ENCODE measurements at places on chromosomes 3 and 15.
A peak's percentile ranks its signal among the peaks of the same experiment; 100 is the strongest.

DNA sequence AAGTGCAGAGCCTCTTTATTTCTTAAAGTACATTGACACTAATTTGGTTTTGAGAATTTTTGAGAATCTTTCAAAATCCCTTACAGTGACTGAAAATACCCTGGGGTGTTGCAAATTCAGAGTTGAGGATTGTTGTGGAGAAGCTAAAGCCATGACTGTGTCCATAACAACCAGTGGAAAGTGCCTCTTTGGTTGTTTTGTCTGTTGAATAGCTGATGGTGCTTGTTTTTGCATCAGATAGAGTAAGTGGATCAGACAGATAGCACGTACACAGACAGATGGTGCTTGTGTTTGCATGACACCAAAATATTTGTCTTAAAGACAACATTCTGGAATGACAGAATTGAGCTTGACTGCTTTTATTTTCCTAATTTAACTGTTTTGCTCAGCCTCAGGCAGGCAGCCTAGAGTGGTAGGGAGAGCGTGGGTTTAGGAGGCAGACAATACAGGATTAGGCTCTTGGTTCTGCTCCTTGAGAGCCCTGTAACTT, 265.0 kb downstream of the IL20RB start:
- no peak for DNase-seq

DNA sequence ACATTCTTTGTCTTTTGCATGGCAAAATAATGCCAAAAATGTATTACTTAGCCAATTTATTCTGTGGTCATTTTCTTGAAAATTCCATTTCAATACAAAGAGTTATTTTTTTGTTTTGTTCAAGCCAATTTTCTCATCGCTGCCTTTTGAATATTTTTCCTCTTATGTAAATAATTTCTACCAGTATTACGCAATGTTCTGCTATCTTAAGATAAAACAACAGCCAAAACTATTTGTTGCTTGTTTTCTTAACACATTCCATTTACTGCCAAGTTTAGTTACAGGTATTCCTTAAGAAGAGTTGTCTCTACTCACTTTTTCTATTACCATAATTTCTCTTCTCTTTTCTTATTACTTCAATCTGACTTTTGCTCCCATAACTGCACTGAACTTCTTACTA, 163.1 kb downstream of the ROBO1 start:
- no peak for DNase-seq

- no peak for DNase-seq
These were observed 26.1 kb upstream of the MGA start for GRCh38 chr15:41634072-41634626.

- peak; percentile 51 for DNase-seq
These were observed 142.5 kb upstream of the C2CD4B start for GRCh38 chr15:62307551-62307950.

DNA sequence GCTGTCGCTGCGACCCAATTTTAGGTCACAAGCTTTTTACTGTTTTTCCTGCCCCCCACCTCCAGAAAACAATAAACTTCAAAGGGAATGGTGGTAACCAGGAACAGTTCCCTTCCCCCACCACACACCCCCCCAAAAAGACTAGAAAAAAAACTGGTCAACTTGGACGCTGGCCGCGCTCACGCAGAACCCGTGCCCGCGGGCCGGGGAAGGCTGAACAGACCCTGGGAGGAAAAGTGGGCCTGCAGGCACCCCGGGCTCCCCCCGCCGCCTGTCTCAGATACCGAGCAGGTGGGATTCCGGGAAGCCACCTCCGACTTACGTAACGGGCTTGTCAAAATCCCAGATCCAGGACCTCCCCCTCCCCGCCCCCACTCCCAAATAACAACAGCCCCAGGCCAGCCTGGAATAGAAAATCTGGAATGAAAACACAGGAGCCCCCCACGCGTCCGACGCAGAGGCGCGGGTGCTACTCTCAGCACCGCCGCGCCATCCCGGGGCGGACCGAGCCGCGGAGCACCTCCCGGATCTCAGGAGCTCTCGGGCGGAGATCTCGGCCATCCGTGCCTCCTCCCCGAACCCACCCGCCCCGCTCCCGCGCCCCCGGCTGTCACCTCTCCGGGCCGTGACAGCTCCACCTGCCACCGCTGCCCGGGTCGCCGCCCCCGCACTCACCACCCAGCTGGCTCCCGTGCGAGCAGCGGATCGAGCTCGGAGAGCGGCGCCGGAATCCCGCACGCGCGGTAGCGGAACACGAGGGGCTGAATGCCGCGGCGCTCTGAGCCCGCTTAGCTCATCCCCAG, 557 bp downstream of the DENND4A start:
- DNase-seq, result no peak

DNA sequence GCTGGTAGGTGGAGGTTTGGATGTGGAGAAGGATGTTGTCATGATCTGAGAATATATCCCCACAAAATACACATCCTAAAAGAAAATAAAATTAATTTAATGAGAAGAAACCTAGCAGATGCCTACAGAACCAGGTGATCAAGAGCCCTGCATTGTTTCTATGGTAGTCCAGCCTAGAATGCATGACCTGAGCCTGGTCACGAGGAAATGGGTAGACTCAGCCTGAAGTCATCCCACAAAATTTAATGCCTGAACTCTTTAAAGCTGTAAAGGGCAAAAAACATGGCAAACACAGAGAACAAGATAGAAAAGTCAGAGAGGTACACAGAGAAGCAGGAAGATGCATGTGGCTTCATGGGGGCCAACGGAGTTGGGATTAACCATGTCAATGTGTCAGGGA, 36.0 kb downstream of the LDHAL6B start:
- no peak for DNase-seq

- no peak for DNase-seq
These were observed 607.7 kb downstream of the PYDC2 start for GRCh38 chr3:192068464-192069254.

DNA sequence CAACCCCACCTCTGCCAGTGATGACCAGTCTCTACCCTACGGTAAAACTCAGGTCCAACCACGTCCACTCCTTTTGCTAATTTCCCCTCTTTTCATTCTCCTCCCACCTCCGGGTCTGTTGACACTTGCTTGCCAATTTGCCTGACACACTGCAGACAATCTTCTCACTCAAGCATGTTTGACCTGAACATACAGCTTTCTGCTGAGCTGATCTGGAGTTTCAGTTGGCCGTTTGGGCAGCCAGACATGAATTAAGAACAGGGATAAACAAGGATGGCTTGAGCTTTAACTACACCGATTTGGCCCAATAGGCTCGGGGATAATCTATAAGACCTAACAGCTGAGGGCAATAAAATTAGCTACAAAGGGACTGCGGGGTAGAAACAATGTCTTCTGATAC, 758.6 kb upstream of the CFAP20DC start:
- DNase-seq, result no peak

DNA sequence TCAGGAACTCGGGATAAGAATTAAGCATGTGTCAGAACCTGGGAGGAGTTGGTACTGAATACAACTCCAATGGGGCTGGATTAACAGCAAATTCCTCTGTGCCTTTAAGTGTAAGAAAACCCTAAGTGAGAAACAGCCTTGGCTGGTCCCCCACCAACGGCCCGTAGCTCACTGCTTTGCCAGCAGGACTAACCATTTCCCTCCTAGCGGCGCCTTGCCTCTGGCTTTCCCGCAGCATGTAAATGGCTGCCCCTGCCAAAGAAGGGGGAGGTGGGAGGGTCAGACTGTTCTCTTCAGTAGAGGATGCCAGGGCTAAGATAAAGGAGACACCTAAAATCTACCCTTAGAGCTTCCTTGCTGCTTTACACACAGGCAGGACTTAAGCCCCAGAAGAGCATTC, 51.0 kb upstream of the SH3GL3 start:
- DNase-seq, result no peak

DNA sequence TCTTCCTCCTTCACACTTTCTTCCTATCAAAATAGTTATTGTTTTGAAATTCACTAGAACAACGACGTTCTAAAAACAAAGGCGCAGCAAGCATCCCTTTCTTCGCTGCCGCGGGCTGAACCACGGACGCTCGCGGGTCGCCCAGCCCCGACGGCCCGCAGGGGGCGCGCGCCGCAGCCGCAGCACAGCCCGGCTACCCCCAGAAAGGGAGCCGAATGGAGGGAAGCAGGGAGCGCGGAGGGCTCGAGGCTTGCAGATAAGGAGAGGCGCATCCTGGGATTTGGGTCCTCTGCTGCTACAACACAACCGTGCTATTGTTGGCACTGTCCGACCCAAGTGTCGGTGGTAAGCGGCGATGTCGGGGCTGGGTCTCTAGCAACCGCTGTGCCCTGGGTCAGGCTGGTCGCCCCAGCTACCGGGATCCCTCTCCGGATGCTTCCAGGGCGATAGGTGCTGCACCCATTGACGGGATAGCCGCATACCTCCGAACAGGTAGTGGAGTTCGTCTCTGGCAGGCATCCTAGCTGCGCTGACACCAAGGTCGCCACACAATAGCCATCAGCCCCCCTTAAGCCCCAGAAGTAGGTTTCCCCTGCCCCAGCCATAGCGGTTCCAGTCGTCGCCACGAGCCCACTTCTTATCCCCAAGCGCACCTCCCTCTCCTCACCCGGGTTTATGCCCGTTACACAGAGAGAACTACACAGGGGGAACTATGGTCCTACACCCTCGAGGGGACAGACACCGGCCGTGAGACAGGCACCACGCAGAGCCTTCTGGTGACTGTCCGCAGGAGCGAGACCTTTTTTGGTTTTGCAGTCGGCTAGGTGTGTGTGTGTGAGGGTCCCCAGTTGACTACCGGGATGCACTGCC, 6.0 kb downstream of the ONECUT1 start:
- DNase-seq, result no peak

GRCh38 chr3:120816728-120817127, 74.2 kb downstream of the GTF2E1 start:
- DNase-seq, result no peak

- DNase-seq, result peak; percentile 82
These were observed 12.2 kb downstream of the ZNF774 start for GRCh38 chr15:90364251-90364650.

- DNase-seq, result no peak
These were observed 343.0 kb upstream of the PLSCR5 start for GRCh38 chr3:146948186-146948585.

DNA sequence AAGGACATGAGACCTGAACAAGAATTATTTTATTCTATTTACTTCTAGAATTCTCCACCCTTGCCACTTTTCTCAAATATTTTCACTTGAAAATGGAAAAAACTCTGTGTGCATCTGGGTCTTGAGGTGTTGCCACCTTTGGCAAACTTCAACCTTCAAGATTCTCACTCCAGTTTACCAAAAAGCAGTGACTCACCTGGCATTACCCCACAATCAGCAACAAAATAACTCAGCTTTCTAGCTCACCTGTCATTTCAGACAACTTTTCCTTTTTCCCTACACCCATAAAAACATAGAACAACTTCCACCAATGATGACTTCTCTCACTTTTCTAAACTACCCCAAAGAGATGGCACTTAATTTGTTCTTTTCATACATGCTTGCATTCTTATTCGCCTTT, 115.8 kb downstream of the DUT start:
- no peak for DNase-seq

DNA sequence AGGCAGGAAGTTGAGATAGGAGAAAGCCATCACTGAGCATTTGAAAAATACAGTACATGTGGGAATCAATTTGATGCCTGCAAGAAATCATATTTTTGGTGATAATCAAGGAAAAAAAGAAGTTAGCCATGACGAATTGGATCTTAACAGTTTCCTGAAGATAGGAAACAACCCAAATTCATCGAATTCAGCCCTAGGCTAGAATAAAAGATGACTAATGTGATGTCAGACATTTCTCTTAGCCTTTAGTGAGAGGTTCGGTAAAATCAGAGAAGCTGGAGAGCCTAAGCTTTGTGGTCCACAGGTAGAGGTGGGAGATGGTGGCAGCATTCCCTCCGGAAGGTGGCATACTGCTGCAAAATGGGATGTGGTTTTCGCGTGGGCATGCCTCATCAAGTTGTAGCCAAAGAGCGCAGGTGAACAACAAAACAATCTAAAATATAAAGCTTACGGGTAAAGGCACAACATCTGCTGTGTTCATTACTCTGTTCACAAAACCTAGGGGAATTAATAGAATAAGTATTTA, 144.1 kb upstream of the ALCAM start:
- DNase-seq, result no peak

GRCh38 chr15:71411538-71412482, 296.5 kb downstream of the THSD4 start:
- no peak for DNase-seq

- peak; percentile 62 for DNase-seq
These were observed 52.9 kb downstream of the RYK start for GRCh38 chr3:134197681-134198261.

GRCh38 chr15:57772223-57772957, 65.9 kb downstream of the POLR2M start:
- no peak for DNase-seq
